ENCODE measurements at places on chromosomes 5 and 9. TPM values are rescaled to one million over a fixed set of nuclear protein-coding genes. Genes with fewer than 3 reads are reported as not detected.
A peak's percentile ranks its signal among the peaks of the same experiment; 100 is the strongest.

Gene TRIP13
- total RNA-seq: 1.6 TPM

DNA sequence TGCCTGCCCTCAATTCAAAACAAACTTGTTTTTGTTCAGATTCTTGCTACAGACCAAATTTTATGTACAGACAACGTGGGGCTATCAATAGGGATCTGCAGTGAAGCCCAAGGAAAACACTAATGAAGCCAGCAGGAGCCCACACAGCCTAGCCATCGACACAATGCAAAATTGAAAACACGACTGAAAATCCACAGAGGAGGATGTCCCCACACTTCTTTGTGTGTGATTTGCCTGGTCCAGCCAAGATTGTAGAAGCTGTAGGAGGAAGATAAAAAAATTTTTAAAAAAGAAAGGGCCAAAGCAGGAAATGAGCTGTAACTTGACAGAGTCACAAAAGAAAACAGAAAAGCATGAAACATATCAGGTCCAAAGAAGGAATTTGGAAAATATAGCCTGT lies 34.8 kb downstream of the HTR4 start:
- H3K36me3 ChIP-seq: no peaks in the 10 kb centered on the region
- no peaks in the 10 kb centered on the region for H3K27me3 ChIP-seq
- H3K4me1 ChIP-seq: no peaks in the 10 kb centered on the region

DNA sequence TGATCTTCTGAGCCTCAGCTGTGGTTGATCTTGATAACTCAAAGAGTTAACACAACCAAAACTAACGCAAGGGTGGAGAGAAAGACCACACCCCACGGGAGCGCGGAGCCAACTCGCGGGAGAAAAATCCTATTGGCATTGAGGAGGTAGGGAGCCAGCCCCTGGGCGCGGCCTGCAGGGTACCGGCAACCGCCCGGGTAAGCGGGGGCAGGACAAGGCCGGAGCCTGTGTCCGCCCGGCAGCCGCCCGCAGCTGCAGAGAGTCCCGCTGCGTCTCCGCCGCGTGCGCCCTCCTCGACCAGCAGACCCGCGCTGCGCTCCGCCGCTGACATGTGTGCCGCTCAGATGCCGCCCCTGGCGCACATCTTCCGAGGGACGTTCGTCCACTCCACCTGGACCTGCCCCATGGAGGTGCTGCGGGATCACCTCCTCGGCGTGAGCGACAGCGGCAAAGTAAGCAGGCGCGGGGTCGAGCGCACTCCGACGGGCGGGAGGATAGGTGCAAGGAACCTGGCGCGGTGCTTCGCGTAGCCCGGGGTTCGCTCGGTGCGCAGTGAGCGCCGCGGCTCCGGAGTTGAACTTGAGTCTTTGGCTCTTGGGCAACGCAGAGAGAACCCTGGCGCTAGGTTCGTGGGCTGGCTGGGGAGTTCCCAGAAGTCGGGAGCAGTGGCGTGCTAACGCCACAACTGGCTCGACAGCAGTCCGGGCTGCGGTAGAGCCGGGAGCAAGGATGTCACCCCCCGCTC lies at the start of gene GDA:
TSS of gene GDA (plus strand) at position 210 of the 745 bp plus-strand sequence. CDS start at position 330, 120 bp downstream.
- no peaks in the 10 kb centered on the region for H3K27me3 ChIP-seq
- peak within 1 kb of the TSS; percentile 49 for H3K4me3 ChIP-seq
- peaks cover 6% of the 10 kb centered on the region for H3K4me1 ChIP-seq
- H3K27ac ChIP-seq: no peak within 1 kb of the TSS
- H3K36me3 ChIP-seq: no peaks in the 10 kb centered on the region

DNA sequence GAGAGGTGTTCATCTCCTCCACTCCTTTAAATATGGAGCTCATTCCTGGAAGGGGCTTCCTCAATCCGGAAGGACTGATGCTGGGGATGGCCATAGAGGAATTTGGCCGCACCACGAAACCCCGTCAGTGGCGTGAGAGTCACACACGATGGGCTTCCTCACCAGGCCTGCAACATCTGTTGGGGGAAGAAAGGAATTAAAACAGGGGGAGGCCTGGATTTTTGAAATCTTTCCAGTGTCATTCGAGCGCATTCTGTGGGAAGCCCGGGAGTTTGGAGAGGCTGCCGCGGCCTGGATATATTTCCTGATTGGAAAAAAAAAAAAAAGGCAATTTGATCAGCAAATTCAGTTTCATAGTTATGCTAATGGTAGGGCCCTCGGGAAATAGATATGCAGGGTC lies 76.3 kb upstream of the ORM1 start:
- H3K4me3 ChIP-seq: no peak overlapping the region
- H3K36me3 ChIP-seq: no peaks in the 10 kb centered on the region
- H3K27ac ChIP-seq: no peak overlapping the region
- peaks cover 39% of the 10 kb centered on the region for H3K4me1 ChIP-seq
- DNase-seq: no peak

Measured in gastrocnemius medialis (tissue), 4 donors.